ENCODE measurements at places on chromosomes 6 and 20.

- DNase-seq, result no peak
These were observed 104.3 kb upstream of the BEND6 start for GRCh38 chr6:56850626-56851025.

GRCh38 chr6:73640179-73640750, 13.5 kb downstream of the SLC17A5 start:
- no peak for DNase-seq

GRCh38 chr20:54123587-54124180, 50.1 kb downstream of the CYP24A1 start:
- no peak for DNase-seq

- DNase-seq, result no peak
These were observed 20.5 kb downstream of the RSPH9 start for GRCh38 chr6:43665376-43665775.

GRCh38 chr20:19929012-19929360, 88.2 kb upstream of the NAA20 start:
- no peak for DNase-seq

GRCh38 chr20:4901031-4901818, 100.1 kb downstream of the SLC23A2 start:
- no peak for DNase-seq

GRCh38 chr20:52242237-52243230, 51.0 kb upstream of the ZFP64 start:
- no peak for DNase-seq

DNA sequence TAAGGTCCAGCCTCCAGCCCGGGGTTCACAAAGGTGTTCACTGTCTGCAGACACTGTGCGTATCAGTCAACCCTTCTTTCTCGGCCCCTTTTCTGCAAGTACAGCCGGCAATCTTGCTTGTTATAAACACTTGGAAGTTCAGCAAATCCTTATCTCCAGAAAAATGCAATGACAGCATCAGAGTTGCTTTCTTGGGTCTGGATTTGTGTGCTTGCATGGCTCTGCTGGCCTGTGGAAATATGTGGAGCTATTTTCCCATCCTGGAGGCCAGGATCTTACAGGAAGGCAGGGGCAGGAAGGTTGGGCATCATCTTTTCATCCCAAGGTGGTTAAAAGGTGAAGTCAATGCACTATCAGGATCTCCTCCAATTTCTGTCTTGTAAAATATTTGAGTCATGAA, 100.3 kb downstream of the SMOC2 start:
- no peak for DNase-seq

GRCh38 chr20:35326021-35326739, 34.0 kb upstream of the FAM83C start:
- no peak for DNase-seq

DNA sequence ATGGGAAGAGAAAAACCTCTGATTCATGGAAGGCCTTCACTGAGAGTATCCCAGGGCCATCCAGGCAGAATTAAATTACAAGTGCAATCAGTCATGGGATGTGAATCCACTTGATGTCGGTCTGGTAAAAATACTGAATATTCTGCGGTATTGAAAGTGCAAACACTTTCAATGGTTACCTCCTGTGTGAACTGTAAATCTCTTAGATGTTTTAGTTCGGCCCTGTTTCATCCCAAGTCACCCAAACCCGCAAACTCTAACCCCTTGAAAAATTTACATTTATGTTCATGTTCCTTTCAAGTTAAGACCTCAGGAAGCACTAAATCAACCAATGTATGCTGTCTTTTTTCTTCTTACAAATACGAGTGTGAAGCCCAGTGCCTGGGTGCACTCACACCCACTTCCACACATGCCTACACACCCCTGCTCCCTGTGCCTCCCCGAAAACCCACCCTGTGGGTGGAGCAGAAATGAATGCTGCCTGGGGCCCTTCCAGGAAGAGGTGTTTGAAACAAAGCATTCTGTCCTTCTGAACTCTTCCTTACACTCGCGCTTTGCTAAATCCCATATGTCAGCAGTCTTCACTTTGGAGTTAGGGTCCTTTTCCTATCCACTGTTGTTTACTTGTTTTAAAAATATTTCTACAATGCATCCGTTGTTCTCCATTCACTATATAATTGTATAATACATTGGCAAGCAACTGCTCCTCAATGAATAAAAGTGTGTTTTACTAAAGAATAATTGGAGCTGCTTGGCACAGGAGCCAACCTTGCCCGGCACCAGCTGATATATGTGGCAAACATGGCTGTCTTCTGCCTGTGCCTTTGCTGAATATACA, 62.7 kb downstream of the FYN start:
- no peak for DNase-seq

- DNase-seq, result peak; percentile 93
These were observed 15.9 kb downstream of the PRDM1 start for GRCh38 chr6:106102034-106102433.

DNA sequence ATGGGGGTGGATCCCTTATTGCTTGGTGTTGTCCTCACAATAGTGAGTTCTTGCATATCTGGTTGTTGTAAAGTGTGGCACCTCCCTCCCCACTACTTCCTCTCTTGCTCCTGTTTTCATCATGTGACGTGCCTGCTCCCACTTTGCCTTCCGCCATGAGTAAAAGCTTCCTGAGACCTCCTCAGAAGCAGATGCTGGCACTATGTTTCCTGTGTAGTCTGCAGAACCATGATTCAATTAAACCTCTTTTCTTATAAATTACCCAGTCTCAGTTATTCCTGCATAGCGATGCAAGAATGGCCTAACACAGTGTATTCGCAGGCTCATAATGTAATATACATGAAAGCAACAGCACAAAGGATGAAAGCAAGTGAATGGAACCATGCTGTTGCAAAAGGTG, 28.4 kb upstream of the ANKRD60 start:
- no peak for DNase-seq

- DNase-seq, result no peak
These were observed 108.7 kb upstream of the LY86 start for GRCh38 chr6:6479785-6480184.

DNA sequence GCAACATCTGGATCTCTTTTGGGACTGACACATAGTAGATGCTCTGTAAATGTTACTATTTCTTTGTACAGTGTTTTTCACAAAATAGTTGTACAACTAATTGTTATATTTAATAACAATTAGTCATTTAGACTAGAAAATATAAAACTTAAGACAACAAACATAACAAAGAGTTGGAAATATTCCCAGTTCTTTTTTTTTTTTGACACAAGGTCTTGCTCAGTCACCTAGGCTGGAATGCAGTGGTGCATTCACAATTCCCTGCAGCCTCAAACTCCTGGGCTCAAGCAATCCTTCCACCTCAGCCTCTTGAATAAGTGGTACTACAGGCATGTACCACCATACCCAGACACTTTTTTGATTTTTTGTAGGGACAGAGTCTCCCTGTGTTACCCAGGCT, 105.8 kb downstream of the UTRN start:
- DNase-seq, result no peak

- DNase-seq, result peak; percentile 90
These were observed 125.2 kb downstream of the HIVEP2 start for GRCh38 chr6:142819603-142820337.

DNA sequence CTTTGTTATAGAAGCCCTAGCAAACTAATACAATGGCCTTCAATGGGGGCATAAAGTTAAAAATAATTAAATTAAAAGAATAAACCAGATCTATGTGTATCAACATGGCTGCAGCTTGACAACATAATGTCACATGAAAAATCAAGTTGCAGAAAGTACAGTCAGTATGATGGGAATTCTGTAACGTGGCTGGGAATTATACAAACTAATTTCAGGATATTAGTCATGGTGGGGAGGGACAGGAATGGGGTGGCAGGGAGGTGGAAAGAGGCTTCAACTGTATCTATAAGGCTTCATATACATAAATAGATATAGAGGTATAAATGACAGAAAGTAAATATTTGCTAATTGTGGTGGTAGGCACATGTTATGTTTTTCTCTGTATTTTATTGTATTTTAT, 107.1 kb downstream of the UNC5CL start:
- DNase-seq, result no peak

DNA sequence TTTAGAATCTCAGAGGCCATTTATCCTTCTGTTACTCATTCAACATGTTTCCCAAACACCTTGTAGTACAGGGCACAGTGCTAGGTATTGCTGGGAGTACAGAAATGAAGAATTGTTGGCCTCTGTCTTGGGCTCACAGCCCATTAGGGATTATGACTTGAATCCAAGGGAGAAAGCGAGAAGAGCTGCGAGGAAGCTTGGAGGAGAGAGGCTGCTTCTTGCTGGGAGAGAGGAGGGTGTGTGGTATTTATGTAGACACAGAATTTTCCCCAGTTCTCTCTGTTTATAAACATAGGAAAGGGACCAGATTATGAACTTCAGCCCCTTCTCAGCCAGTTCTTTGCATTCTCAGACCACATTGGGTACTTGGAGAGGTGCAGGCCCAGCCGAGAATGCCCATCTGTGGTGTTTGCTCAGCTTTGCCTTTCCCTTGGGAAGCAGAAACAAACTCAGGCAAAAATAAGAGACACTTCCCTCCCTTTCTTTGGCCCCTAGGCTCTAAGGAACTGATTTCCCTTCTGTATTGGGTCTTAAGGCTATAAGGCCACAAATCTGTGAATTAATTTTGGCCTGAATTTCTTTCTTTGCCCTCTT, 17.9 kb downstream of the CHMP4B start:
- DNase-seq, result no peak

DNA sequence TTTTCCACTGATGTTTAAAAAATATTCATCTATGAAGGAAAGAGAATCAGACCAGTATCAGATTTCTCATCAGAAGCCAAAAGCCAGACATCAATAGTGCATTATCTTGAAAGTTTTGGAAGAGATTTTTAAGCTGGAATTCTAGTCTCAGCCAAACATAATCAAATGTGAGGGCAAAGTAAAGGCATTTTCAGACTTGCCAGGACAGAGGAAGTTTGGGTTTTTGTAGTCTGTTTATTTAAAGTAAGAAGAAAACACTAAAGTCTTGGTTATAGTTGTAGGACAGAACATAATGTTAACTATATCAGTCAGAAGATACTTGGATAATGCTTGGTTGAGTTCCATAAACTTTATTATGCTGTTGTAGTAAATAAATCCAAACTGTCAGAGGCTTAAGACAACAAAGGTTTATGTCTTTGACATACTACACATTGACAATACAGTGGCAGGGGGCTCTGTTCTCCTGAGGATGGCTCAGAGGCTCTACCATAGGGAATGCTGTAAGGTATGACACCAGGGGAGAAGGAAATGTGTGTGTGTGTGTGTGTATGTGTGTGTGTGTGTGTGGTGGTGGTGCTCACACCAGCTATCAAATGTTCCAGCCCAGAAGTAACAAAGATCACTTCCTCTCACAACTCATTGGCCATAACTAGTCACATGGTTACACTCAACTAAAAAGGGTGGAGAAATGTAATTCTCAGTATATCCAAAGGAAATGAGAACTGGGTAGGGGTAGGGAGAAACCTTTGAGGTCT, 26.7 kb upstream of the YWHAB start:
- DNase-seq, result no peak

Measured in GM12878 (cell line).